ENCODE measurements at places on chromosomes 1 and 21. TPM values are rescaled to one million over a fixed set of nuclear protein-coding genes. Genes with fewer than 3 reads are reported as not detected.

DNA sequence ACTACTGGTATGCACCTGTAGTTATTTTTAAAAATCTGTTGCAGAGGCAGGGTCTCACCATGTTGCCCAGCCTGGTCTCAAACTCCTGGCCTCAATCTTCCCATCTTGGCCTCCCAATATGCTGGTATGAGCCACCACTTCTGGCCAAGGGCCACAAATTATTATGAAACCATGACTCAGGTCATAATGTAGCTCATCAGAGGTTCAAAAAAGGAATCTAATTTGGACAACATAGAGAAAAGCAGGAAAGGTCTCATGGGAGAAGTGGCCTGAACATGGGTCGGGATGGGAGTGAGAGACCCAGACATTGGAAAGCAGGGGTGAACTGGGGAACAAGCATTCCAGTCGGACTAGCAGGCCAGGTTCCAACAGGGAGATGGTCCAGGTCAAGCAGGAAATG lies 45.2 kb upstream of the C1orf198 start:
- no peak for DNase-seq

IFNLR1 gene
- total RNA-seq = 2.6 TPM

DNA sequence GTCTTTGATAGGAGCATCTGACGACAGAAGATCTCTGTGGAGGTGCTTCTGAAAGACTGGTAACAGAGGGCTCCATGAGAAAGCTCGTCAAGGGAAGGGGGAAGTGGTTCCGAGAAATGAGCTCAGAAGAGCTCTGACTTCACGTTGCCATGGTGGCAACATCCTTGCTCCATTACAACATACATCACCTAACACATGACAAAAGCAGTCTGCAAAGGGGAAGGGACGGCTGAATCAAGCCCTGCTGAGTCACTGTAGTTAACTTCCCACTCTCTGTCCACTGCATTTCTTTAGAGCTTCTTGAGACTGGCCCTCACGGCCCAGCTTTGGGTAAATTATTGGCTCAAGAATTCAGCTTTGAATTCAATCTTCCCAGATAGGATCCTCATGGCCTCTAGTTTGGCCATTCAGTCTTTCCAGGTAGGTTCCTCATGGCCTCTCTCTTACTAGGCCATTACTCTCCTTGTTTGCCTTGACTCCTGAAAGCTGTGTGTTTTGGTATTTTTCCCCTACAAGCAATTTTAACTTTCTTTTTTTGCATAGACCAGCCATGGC lies 88.0 kb upstream of the ZNF648 start:
- DNase-seq = no peak

ZSWIM5 gene
- 6.6 TPM for total RNA-seq

TCP10L gene
- 1.9 TPM for total RNA-seq

GRCh38 chr1:30727824-30728223 lies 4.4 kb upstream of the MATN1 start:
- DNase-seq = no peak

DNA sequence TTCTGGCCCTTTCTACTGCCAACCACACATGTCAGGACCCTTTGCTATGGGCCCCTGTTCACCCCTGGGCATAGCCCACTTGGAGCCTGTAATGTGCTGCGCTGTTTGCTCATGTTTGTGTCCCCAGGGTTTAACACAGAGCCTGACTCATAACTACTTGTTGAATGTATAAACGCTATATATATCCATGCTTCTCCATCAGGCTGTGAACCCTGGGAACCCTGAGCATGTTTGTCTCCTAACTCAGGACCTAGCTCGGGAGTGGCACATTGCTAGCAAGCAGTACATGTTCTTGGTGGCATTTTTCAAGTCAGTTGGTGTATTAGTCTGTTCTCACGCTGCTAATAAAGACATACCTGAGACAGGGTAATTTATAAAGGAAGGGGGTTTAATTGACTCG lies 8.0 kb downstream of the OLFML3 start:
- DNase-seq = no peak

CLCNKB gene
- total RNA-seq = 0.41 TPM

NPHP4 gene
- total RNA-seq = 12.2 TPM

Data from uterus (tissue), 4 donors.